ENCODE measurements at places on chromosomes 2 and 18. TPM values are rescaled to one million over a fixed set of nuclear protein-coding genes. Genes with fewer than 3 reads are reported as not detected.

Gene GALNT3
- total RNA-seq, result 1.2 TPM

Gene TAF4B
- 4.6 TPM for total RNA-seq

Gene FOXI3
- total RNA-seq, result not detected

Gene FER1L5
- 0.54 TPM for total RNA-seq
